ENCODE measurements at places on chromosomes 2 and 18.
A peak's percentile ranks its signal among the peaks of the same experiment; 100 is the strongest.

DNA sequence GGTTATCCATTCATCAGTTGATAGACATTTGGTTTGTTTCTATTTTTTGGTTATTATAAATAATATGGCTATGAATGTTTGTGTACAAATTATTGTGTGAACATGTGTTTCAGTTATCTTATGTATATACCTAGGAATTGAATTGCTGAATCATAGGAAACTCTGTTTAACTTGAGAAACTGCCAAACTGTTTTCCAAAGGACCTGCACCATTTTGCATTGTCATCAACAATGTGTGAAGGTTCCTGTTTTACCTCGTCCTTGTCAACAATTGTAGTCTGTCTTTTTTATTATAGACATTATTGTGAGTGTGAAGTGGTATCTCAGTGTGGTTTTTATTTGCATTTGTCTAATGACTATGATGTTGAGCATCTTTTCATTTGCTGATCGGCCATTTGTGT lies 17.1 kb downstream of the PDK1 start:
- no peak for DNase-seq

DNA sequence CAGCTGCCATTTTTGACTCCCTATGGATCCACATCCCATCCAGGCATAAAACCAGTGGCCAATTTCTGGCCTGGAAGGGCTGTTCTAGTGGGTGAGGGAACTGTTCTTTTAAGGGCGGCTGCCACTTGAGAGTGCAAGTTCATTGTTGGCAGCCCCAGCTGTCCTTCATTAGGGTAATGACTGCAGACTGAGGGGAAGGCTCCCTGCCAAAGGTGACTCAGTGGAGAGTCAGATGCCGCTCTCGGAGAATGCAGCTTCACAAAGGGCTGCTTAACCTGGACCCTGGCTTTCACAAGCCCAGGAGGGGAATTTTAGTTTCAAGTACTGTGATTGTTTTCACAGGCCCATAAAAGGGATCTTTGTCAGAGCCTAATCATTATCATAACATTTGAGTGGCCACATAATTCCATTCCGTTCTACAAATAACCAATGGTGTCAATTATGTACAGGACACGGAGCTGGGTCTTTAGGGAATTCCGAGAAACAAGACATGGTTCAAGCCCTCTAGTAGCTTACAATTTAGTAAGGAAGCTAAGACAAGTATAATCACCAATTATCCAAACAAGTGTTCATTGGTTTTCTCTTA lies 235.7 kb downstream of the CDCA7 start:
- no peak for DNase-seq

DNA sequence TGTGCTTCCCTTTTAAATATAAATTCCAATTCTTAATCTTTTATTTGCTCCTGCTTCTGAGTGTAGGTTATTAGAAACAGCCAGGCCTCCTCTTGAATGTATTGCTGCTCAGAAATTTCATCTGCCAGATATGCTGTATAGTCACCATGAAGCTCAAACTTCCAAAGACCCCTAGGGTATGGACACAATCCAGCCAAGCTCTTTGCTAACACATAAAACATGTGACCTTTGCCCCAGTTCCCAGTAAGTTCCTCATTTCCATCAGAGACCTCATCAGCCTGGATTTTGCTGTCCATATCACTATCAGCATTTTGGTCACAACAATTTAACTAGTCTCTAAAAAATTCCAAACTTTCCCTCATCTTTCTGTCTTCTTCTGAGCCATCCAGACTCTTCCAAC lies 75.2 kb downstream of the MAP2 start:
- DNase-seq = no peak

- no peak for DNase-seq
Observed at GRCh38 chr18:11566236-11566965, 43.0 kb upstream of the SLC35G4 start.

GRCh38 chr2:25252291-25253152 lies 84.1 kb upstream of the POMC start:
- peak; percentile 32 for DNase-seq

DNA sequence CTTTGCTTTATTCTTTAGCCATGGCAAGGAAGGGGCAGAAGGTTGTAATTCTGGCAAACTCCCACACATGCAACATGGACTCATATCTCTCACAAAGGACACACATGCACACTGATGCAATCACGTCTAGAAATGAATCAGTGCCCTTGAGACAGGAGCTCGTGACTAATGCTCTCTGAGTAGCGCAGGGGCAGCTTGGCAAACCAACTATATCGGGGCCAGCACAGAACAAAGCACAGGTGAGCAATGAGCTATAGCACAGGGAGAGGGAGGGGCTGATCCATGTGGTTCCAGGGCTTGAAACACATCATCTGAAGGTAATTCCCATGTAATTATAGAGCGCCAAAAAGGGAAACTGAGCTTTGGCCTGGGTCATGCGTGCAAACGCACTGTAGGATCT lies 165.2 kb upstream of the KLF7 start:
- peak; percentile 40 for DNase-seq

GRCh38 chr2:207180741-207181140 lies 15.0 kb upstream of the KLF7 start:
- DNase-seq = no peak

DNA sequence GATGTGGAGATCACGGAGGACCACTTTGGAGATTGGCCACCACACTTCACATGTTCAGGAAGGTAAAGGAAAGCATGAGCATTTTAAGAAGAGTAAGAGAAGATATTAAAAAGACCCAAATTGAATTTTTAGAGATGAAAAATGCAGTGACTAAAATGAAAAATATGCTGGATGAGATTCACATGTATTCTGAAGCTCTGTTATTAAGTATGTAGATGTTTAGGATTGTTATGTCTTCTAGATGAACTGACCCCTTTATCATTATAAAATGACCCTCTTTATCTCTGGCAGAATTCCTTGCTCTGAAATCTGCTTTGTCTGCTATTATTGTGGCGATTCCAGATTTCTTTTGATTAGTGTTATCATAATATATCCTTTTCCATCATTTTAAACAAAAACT lies 36.0 kb upstream of the DYNC2LI1 start:
- no peak for DNase-seq

DNA sequence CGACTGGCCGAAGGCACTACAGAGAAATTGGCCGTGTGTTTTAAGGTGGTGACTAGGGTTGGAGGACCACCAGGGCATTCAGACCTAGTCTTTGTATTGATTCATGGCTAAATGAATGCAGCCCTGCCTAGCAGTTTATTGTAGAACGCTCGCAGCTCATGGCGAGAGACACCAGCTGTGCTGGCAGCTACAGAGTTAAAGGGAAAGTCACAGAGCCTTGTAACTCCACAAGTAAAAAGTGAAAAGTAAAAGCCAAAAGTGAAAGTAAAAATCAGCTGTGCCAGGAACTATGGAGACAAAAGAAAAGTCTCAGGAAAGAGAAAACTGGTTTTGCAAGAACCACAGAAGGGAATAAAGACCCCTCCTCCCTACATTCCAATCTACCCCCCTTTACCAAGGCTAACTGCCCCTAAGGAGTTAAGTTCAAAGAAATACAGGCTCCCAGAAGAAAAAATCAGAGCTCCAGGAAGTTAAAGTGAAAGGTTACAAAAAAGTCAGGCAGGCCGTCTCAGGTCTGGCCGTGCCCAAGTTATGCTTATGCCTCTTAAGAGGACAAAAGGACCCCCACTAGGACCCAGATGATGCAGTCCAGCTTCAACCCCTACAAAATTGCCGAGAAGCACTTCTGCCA lies 46.4 kb upstream of the SELENOI start:
- DNase-seq = no peak

- no peak for DNase-seq
Observed at GRCh38 chr2:234979204-234980167, 27.7 kb downstream of the SH3BP4 start.

DNA sequence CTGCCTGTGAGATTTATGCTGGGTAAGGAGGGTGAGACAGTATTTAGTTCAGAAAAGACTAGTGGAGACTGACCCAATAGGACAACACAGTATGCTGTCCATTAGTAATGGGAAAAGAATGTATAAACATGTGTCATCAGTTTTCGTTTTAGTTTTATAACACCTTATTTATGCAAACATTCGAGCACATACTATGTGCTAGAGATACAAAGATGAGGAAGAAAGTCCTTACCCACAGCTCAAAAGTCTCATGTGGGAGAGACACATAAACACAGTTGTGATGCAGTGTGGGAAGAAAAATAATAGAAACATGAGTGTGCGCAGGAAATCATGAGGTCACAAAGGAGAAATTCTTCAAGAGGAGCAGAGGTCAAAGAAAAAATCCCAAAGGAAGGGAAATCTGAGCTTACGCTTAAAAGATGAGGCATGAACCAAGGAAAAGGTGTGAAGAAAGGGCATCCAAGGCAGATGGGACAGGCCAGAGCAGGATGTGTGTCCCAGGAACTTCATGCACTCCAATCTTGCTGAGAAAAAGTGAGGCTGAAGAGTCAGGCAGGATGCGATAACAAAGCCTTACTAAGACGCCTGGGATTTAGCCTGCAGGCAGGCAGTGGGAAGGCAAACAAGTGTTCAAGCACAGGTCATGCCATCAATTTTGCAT lies 8.1 kb downstream of the METTL21A start:
- DNase-seq = no peak

DNA sequence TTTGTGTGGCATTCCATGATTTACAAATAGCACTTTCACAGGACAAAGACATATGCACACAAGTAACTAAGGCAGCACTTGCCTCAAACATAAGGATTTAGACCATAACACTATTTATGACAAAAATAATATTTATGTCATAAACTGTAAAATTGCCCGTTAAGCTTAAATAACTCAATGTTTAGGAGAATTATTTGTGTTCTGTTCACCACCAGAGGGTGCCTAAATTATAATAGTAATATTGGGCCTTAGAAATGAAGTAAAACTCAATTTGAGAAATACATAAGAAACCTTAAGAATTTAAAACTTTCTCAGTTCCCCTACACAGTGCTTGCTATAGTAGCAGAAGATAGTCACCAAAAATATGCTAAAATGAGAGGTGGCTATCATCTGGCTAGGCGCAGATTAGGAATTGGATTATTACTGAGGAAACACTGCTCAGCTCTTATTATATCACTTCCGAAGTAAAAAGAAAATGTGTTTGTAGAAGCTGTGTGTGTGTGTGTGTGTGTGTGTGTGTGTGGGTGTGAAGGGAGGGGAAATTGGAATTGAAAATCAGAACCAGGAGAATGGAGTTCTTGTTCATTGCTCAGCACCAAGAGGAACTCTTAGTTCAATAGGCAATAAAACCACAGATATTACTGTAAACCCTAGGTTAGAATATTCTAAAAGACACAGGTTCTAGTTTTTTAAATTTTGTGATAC lies 4.9 kb upstream of the CHN1 start:
- no peak for DNase-seq

- DNase-seq = peak; percentile 26
Observed at GRCh38 chr2:238670111-238670585, 177.7 kb upstream of the TWIST2 start.

- no peak for DNase-seq
Observed at GRCh38 chr2:207655000-207655399, 29.8 kb upstream of the METTL21A start.

GRCh38 chr2:127826047-127826446 lies 15.1 kb upstream of the WDR33 start:
- DNase-seq = no peak

DNA sequence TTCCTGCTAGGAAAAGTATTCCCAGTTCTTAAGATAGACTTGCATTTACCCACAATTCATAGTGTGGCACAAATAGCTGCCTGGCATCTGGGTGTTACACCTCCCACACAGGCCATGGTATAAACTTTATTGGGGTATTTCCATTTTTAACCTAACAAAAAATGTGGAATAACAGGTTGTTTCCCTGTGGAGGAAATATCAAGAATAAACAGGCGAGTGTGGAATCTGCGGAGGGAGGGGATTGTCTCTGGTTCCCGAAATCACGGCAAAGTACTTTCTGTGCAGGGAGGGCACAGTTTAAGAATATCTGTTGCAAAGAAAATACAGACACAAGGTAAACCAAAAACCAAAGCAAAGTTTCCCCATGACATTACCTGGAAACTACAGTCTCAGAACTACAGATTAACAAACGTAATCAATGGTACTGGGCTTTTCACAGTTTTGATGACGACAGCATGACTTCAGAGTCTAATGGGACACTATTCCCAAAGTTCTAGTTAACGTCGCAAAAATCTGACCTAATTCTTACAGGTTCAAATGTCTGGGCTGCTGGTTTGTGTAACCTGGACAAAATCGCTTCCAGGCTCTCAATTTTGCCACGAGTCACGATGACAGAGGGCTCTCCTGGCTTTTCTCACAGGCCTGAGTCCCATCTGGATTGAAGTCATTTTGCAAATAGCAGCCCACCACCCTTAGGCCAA lies 1.4 kb downstream of the STARD7 start:
- DNase-seq = no peak

- DNase-seq = no peak
Observed at GRCh38 chr2:44130441-44130840, 38.2 kb upstream of the PPM1B start.

GRCh38 chr2:68294187-68294586 lies 25.6 kb downstream of the CNRIP1 start:
- no peak for DNase-seq

- DNase-seq = no peak
Observed at GRCh38 chr2:166148500-166149400, 20.9 kb upstream of the SCN1A start.

GRCh38 chr2:200635251-200635650 lies 49.4 kb downstream of the AOX1 start:
- DNase-seq = no peak

GRCh38 chr18:58691256-58691655 lies 20.0 kb downstream of the MALT1 start:
- DNase-seq = no peak

GRCh38 chr2:120678251-120678650 lies 57.4 kb upstream of the GLI2 start:
- DNase-seq = no peak

DNA sequence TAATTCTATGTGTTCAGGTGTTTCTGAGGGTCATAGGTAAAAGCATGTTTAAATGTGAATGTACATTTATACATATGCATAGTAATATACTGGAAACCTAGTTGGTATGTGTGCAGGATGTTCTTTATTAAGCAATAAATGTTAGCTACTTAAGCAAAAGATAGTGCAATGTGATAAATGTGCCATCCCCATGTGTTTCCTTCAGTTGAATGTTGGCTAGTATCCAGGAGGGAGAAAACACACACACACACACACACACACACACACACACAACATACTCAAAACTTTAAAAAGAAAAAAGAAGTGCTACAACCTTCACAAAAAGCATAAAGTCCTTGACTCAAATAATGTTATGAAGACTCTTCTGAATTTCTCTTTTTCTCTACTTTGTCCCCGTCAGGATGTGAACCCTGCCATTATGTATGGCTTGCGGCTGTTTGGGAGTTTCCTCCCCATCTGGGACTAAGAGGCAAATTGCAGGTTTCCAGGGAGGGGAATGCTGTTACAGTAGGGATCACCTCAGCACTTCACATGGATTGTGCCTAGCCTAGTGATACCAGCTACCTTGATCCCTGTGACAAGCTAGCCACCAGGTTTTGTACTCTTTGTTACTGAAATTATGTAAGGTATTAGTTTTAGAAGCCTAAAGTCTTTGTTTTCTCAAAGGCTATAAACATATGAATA lies 82.6 kb downstream of the IKZF2 start:
- no peak for DNase-seq

- DNase-seq = peak; percentile 33
Observed at GRCh38 chr2:170929686-170930050, 615 bp downstream of the GORASP2 start.

- no peak for DNase-seq
Observed at GRCh38 chr2:23924589-23925359, 2.1 kb downstream of the ATAD2B start.
